ENCODE measurements at places on chromosomes 5 and 9. TPM values are rescaled to one million over a fixed set of nuclear protein-coding genes. Genes with fewer than 3 reads are reported as not detected.

KIF12 gene
- total RNA-seq: 0.26 TPM

IFNA2 gene
- not detected for total RNA-seq

KLF9 gene
- 0.87 TPM for total RNA-seq

AMACR gene
- 29.3 TPM for total RNA-seq

TUT7 gene
- total RNA-seq: 18.8 TPM

FNIP1 gene
- total RNA-seq: 30.6 TPM

PCDHB4 gene
- total RNA-seq: 2.3 TPM

CARD9 gene
- 0.41 TPM for total RNA-seq

TAF11L6 gene
- not detected for total RNA-seq

SVEP1 gene
- total RNA-seq: 0.08 TPM

BHMT2 gene
- not detected for total RNA-seq

OTULINL gene
- total RNA-seq: 5.8 TPM

- no peaks in the 10 kb centered on the region for H3K27me3 ChIP-seq
- H3K4me1 ChIP-seq: no peaks in the 10 kb centered on the region
These were observed 13.2 kb upstream of the PPP1R2B start for GRCh38 chr5:156836846-156837245.

DNA sequence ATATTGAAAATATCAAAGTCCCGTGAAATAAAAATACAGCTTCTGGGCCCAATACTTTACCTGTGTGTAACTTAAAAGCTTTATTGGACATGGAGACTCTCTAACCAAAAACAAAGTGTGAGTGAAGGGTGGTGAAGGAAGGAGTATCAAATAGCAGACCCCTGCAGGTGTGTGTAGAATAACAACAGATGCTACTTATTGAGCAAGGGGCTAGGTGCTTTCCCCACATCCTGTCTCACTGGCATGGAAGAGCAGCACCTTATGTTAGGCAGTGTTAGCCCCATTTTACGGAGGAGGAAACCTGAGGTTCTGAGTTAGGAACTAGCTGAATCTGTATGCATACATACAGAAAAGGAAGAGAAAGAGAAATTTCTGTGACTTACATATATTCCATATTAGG is 21.8 kb downstream of the SLIT3 start:
- H3K27ac ChIP-seq: no peak overlapping the region
- no peaks in the 10 kb centered on the region for H3K36me3 ChIP-seq
- H3K4me3 ChIP-seq: no peak overlapping the region
- H3K27me3 ChIP-seq: peaks cover 3% of the 10 kb centered on the region

DNA sequence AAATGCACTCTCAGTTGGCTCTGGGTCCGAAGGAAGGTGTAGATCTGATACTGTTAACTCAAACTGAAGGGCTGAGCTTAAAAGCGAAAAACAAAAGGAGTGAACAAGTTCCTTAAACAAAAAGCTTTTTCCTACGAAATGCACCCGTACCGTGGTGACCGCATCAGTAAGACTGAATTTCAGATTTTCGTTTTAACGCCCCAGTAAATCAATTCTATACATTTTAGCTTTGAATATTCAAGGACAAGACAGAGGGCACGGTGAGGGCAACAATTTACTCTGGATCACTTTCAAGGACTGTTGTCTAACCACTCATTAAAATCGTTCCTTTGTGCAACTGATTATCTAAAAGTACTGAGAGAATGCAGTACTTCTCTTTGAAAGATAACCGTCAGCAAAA is 1.9 kb downstream of the HOMER1 start:
- H3K36me3 ChIP-seq: peaks cover 3% of the 10 kb centered on the region
- DNase-seq: no peak
- H3K4me1 ChIP-seq: peaks cover 56% of the 10 kb centered on the region
- peak overlapping the region; percentile 94 for H3K4me3 ChIP-seq
- H3K27me3 ChIP-seq: peaks cover 9% of the 10 kb centered on the region

GRCh38 chr9:116661037-116661954 is 25.8 kb upstream of the TRIM32 start:
- no peak overlapping the region for H3K4me3 ChIP-seq
- no peaks in the 10 kb centered on the region for H3K36me3 ChIP-seq
- H3K27ac ChIP-seq: no peak overlapping the region
- H3K4me1 ChIP-seq: no peaks in the 10 kb centered on the region
- peak; percentile 25 for DNase-seq

GRCh38 chr5:74424162-74424868 is 216.2 kb downstream of the ENC1 start:
- H3K4me1 ChIP-seq: peaks cover 10% of the 10 kb centered on the region
- no peak overlapping the region for H3K4me3 ChIP-seq
- H3K27ac ChIP-seq: no peak overlapping the region
- H3K27me3 ChIP-seq: no peaks in the 10 kb centered on the region

- H3K27me3 ChIP-seq: no peaks in the 10 kb centered on the region
- no peak for DNase-seq
- H3K36me3 ChIP-seq: no peaks in the 10 kb centered on the region
- H3K4me1 ChIP-seq: no peaks in the 10 kb centered on the region
- no peak overlapping the region for H3K4me3 ChIP-seq
These were observed 132.8 kb downstream of the RASEF start for GRCh38 chr9:82930116-82930515.

GRCh38 chr9:125145425-125145824 is 2.1 kb upstream of the SCAI start:
- H3K27me3 ChIP-seq: peaks cover 9% of the 10 kb centered on the region
- H3K4me1 ChIP-seq: peaks cover 11% of the 10 kb centered on the region
- DNase-seq: no peak

GRCh38 chr5:16179511-16179935 is at the start of gene MARCHF11:
TSS of gene MARCHF11 (minus strand) at chr5:16179791. CDS start at chr5:16179575, 216 bp downstream.
- peak within 1 kb of the TSS; percentile 57 for H3K27ac ChIP-seq
- H3K36me3 ChIP-seq: peaks cover 4% of the 10 kb centered on the region
- H3K4me3 ChIP-seq: peak within 1 kb of the TSS; percentile 94
- peaks cover 3% of the 10 kb centered on the region for H3K4me1 ChIP-seq

DNA sequence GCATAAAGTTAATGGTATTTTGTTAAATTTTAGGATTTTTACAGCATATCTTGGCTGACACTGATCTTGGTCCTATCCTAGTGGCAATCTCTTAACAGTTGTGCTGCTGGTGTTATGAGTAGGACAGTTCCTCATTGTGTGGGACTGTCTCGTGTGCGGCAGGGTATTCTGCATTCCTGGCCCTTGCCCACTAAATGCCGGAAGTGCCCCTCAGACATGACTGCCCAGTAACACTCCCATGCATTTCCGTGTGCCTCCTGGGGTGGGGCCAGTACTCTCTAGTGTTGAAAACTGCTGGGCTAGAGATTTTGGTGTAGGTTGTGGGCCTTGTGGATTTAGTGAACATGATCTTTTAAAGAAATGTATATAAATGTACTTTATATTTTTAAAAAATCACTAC is 227.1 kb upstream of the DMRT1 start:
- peaks cover 14% of the 10 kb centered on the region for H3K4me1 ChIP-seq
- H3K36me3 ChIP-seq: no peaks in the 10 kb centered on the region
- no peak overlapping the region for H3K27ac ChIP-seq
- DNase-seq: no peak

- H3K36me3 ChIP-seq: no peaks in the 10 kb centered on the region
- DNase-seq: no peak
- H3K27me3 ChIP-seq: no peaks in the 10 kb centered on the region
- H3K27ac ChIP-seq: no peak overlapping the region
- no peaks in the 10 kb centered on the region for H3K4me1 ChIP-seq
These were observed 259.1 kb downstream of the MLLT3 start for GRCh38 chr9:20363233-20363632.

DNA sequence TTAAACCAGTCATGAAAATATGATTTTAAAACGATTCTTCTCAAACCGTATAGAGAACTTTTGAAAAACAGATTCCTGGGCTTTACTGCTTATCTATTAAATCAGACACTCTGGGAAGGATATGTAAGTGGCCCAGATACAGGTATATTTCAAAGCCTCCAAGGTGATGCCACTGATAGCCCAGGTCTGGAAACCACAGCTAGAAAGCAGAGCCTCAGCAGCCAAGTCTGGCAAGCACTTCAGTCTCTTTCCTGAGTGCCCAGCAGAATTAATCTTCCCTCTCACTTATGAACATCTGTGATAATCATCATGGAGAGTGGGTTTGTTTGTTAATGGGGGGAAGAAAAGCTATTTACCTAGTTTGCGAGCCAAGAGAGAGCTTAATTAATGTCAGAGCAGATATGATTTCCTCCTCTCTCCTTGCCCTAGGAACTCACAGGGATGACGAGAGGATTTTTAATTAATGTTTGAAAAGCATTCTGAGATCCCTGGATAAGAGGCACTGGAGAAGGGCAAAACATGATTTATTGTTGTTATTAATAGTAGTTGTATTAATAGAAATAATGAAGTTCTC is 368.4 kb downstream of the TLE1 start:
- no peaks in the 10 kb centered on the region for H3K27me3 ChIP-seq
- H3K27ac ChIP-seq: no peak overlapping the region
- no peak overlapping the region for H3K4me3 ChIP-seq
- DNase-seq: no peak
- H3K36me3 ChIP-seq: no peaks in the 10 kb centered on the region

DNA sequence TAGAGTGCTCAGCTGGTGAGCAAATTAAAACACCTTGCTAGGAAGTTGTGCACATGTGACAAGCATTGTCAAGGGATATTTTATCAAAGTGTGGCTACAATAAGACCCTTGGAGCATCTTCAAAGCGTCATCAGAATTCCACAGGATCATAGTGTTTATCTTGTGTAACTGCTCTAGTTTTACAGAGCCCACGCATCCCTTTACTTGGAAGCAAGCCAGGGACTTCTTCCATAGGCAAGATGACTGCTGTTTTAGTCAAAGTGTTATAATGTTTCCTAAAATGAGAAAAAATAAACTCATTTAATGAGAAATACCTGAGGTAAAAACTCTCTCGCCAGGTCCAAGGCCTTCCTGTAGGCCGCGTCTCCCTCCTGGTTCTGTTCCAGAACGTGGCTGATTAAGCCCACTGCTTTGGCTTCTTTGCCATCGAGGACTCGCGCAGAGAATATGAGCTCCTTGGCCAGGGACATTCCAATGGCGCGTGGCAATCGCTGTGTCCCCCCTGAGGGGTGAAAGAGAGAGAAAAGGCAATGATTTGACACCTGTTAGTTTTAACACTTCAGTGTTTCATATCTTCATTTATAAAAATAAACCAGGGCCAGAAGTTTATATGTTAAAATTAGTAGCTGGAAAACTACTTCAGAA is 141.1 kb downstream of the AUH start:
- H3K27ac ChIP-seq: no peak overlapping the region
- peaks cover 4% of the 10 kb centered on the region for H3K36me3 ChIP-seq
- no peak for DNase-seq
- H3K4me3 ChIP-seq: no peak overlapping the region
- H3K27me3 ChIP-seq: peaks cover 3% of the 10 kb centered on the region
- no peaks in the 10 kb centered on the region for H3K4me1 ChIP-seq

DNA sequence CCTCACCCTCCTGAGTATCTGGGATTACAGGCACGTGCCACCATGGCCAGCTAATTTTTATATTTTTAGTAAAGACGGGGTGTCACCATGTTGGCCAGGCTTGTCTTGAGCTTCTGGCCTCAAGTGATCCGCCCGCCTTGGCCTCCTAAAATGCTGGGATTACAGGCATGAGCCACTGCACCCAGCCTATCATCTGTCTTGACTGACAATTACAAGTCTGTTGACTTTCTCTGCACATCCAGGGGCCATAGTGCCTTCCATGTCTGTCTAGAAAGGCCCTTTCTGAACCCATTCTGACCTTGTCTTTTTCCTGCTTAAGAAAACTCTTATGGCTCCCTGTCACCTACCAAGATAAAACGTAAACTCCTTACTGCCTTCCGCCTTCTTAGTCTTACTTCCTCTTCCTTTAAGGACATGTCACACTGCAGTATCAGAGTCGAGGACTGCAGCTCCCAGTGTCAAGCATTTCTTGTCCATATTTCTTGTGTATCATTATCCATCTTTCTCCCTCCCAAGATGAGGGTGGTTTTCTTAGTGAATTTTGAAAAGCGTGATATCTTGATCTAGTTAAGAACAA is 49.9 kb upstream of the SHB start:
- H3K27me3 ChIP-seq: peaks cover 2% of the 10 kb centered on the region
- no peak overlapping the region for H3K27ac ChIP-seq
- H3K36me3 ChIP-seq: no peaks in the 10 kb centered on the region
- H3K4me3 ChIP-seq: no peak overlapping the region
- H3K4me1 ChIP-seq: no peaks in the 10 kb centered on the region

DNA sequence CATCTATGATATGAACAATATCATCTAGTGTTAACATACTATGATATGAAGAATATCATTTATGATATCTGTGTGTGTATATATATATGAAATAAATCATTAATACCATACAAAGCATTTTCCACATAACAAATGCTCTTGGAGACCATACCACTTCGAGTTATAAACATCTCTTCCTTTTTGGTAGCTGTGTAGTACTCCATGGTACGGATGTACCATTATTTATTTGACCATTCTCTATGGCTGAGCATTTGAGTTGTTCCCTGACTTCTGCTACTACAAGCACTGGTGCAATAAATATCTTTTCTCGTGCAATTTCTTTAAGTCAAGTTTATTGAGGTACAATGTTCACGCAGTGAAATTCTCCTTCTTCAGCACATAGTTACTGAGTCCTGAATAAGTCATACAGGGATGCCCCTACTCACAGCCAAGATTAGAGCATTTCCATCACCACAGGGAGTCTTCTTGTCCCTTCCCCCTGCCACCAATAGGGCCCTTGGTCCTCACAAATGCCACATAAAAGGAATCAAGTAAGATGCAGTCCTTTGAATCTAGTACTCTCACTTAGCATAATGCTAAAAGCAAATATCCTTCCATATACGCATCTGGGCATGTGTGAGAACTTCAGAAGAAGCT is 75.2 kb upstream of the SLC25A48 start:
- DNase-seq: no peak
- no peaks in the 10 kb centered on the region for H3K36me3 ChIP-seq
- H3K27me3 ChIP-seq: no peaks in the 10 kb centered on the region
- H3K4me3 ChIP-seq: no peak overlapping the region

DNA sequence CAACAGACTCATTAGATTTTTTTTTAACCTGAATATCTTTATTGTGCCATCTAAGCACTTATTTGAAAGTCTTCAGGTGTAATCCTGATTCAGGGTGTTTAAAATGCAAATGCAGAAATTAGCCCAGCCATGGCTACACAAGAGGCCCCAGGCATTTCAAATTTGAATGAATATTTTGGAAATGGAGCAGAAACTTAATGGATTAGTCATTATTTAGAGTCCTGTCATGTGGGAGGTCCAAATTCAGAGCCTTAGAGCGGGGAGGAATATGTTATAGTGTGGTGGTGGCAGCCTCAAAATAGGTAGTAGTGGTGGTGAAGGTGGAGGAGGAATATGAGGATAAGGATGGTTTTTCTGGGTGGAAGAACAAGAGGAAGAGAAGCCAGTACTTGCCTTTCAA is 567.0 kb downstream of the RAB3C start:
- no peak for DNase-seq
- H3K27me3 ChIP-seq: no peaks in the 10 kb centered on the region
- no peak overlapping the region for H3K27ac ChIP-seq
- no peaks in the 10 kb centered on the region for H3K36me3 ChIP-seq
- H3K4me3 ChIP-seq: no peak overlapping the region
- H3K4me1 ChIP-seq: no peaks in the 10 kb centered on the region

GRCh38 chr5:77776554-77777206 is 541 bp upstream of the TBCA start:
- peaks cover 4% of the 10 kb centered on the region for H3K27me3 ChIP-seq
- peak overlapping the region; percentile 94 for H3K4me3 ChIP-seq
- peak overlapping the region; percentile 89 for H3K27ac ChIP-seq
